Fibroblast of skin of right biceps (primary cell): ENCODE measurements at places on chromosomes 1 and 21.
A peak's percentile ranks its signal among the peaks of the same experiment; 100 is the strongest.

- DNase-seq, result no peak
Observed at GRCh38 chr1:157806431-157807149, 13.3 kb downstream of the FCRL1 start.

- DNase-seq, result no peak
Observed at GRCh38 chr21:43869486-43870325, 4.7 kb downstream of the AGPAT3 start.

- no peak for DNase-seq
Observed at GRCh38 chr1:233675893-233676292, 62.0 kb downstream of the KCNK1 start.

DNA sequence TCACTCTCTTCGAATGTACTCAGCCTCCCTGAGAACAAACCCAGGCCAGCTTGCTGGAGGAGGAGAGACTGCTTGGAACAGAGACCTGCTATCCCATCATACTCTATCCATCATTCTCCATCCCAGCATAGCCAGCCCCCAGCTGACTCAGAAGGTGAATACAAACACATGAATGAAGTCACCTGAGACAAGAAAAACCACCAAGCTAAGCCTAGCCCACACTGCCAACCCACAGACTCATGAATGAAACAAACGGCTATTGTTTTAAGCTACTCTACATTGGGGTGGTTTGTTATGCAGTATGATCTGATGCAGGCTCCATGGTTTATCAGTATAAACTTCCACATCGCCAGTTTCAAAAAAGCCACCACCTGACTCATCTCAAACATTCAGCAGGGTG is 395.6 kb downstream of the SETD4 start:
- peak; percentile 16 for DNase-seq

DNA sequence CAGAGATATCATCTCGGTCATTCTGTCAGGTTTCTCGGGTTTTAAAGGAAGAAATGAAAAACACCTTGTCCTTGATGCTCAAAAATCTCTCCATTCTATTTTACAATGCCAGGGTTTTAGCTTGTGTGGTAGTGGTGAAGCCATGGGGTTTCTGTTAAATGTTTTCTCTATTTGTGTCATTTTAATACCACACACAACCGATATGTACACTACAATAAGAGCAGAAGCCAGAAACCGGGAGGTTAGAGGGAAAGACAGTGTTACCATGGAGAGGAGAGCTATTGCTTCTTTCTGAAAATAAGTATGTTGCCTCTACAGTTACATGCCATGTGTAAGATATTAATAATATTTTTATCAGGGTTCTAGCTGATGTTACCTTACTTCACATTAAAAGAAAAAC is 2.8 kb downstream of the SLC35D1 start:
- DNase-seq, result no peak

- peak; percentile 98 for DNase-seq
Observed at GRCh38 chr1:245599371-245600174, 444.8 kb downstream of the KIF26B start.

DNA sequence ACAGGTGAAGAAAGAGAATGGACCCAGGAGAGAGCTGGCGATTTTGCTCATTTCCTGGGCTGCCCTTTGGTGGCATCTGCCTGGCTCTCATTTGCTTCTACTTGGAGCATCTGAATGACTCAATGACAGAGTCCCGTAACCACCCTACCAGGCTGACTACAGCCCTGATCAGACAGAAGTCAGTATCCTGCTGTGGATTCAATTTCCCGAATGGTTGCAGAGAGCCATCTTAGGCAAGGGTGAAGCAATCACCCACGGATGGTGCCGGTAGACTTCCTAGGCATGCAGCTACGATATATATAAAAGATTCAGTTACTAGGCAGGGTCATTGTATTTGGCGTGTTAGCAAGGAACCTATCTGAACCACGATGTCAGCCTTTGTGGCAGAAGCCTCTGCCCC is 10.2 kb downstream of the AJAP1 start:
- peak; percentile 36 for DNase-seq
